Mesothelial cell of epicardium (in vitro differentiated cells): ENCODE measurements at places on chromosomes 6 and 20.
A peak's percentile ranks its signal among the peaks of the same experiment; 100 is the strongest.

GRCh38 chr6:96116674-96117073 is 100.9 kb downstream of the FUT9 start:
- DNase-seq = no peak

DNA sequence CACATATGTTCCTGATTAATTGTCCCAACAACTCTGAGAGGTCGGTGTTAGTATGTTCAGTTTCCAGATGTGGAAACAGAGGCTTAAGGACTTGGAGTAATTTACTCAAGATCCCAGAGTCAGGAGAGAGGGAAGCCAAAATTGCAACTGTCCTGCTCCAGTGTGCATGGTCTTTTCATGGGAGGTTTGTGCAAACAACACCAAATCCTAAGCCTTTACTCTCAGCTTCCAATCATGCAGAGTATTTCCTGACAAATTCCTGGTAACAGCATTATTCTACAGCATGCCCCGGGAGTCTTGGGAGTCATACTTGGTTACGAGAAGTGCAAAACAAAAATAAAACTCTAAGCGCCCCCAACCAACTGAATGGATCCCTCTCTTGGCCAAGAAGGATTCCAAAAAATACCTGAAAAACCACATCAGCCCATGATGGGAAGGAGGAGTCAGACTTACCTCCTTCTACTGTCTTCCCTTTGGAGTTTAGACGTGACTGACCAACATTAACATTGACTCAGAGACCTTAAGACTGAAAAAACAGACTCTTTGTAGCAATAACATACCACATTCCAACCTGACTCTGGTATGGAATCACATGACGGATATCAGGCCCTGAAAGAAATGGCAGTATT is 30.8 kb upstream of the PPP1R3G start:
- no peak for DNase-seq

DNA sequence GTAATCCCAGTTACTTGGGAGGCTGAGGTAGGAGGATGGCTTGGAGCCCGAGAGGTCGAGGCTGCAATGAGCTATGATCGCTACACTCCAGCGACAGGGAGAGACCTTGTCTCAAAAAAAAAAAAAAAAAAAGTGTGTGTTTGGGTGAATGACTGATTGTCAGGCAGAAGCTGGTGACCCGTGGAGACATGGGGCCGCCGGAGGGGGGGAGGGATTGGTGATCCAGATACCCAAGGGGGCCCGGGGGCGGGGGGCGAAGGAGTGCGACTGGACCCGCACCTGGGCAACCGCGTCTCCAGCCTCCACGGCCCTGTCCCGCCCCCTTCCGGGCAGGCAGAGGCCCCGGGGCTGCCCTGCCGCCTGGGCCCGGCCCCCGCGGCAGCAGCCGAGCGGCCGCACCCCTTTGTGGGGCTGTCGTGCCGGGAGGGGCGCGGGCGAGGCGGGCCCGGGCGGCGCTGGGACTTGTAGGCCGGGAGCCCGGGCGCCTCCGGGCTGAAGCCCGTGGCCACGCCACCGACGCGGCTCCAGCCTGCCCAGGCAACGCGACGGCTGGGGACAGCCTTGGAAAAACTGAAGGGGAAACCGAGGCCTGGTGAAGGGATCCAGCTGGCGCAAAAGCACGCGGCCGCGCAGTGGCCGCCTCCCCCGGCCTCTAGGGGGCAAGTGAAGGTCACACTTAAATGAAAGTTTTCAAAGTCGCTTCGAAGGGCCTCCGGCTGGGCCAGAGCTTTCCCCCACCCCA is 2.1 kb upstream of the RBM38 start:
- no peak for DNase-seq

DNA sequence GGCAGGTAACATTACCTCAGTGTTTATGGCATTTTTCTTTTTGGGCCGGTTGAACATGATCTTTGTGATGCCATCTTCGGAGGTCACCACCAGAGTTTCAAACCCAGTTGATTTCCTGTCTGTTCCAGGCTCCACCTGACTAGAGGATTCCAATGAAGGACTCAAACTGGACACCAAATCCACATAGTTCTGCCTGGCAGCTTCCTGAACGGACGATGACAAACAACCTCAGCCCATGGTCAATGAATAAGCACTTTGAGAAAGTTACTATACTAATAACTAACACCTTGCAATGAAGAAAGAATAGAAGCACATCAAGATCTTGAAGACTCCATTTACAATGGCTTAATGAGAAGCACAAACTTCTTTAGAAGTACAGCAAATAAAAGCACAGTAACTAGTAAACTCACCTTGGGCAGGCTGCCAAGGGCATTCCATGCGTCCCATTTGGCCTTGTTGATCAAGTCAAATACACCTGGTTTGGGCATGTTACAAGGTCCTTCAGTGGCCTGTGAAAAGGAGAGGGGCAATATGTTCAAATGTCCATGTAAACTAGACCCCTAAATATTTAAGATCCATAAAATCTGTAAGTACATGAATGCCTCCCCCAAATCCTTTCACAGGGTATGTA is 4.9 kb downstream of the ECI2 start:
- no peak for DNase-seq

- peak; percentile 5 for DNase-seq
Observed at GRCh38 chr6:170134471-170135440, 156.1 kb downstream of the DLL1 start.

- no peak for DNase-seq
Observed at GRCh38 chr20:35525639-35526038, 3.8 kb downstream of the C20orf173 start.

DNA sequence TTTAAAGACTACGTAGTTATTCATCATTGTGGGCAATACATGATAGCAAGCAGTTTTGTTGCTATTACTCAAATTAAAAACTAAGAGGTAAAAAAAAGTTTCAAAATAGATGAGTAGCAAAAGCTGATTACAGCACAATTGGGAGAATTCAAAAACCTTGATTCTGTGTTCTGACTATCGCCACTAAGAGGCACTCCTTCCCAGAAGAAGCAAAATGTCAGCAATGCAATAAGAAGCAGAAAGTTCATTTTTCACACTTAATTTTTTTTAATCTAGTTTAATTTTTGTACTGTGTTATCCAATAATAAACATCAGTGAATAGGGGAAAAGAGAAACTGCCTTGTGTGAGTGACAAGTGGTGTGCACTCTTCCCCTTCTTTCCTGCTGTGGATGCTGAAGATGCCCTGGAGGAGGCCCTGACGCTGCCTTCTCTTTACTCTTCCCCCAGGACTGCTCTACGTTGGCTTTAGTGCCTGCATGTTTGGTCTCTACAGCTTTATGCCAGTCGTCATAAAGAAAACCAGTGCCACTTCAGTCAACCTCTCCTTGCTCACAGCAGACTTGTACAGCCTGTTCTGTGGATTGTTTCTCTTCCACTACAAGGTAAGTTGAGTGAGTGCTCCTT is 263.2 kb upstream of the PLN start:
- no peak for DNase-seq

- no peak for DNase-seq
Observed at GRCh38 chr6:19968201-19968600, 131.0 kb downstream of the ID4 start.

GRCh38 chr6:16425881-16426615 is 187.7 kb downstream of the GMPR start:
- no peak for DNase-seq

- DNase-seq = no peak
Observed at GRCh38 chr6:40585651-40586269, 1.4 kb downstream of the LRFN2 start.

DNA sequence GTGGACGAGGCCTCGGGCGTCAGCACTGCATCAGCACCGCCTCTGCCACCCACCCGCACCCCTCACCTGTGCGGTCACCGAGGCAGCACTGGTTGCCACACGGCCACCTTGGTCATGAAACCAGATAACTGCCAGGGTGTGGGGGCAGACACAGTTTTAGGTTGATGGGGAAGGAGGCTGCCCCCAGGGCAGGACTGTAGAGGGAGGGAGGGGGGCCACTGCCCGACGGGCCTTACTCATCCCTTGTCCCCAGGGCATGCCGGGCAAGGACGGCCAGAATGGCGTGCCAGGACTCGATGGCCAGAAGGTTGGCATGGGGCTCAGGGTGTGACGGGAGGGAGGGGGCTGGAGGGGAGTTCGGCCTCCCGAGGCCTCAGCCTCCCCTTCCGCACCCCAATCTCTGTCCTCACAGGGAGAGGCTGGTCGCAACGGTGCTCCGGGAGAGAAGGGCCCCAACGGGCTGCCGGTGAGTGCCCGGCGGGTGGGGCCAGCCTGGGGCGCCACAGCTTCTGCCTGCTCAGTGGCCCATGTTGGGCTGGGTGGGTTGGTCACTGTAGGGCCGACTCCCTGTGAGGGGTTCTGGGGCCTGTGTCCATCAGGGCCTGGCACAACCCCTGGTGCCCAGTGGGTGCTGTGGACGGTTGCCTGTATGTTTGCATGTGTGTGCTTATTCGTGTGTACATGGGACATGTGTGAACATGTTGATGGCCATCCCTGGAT is 11.8 kb downstream of the COL9A3 start:
- DNase-seq = no peak

DNA sequence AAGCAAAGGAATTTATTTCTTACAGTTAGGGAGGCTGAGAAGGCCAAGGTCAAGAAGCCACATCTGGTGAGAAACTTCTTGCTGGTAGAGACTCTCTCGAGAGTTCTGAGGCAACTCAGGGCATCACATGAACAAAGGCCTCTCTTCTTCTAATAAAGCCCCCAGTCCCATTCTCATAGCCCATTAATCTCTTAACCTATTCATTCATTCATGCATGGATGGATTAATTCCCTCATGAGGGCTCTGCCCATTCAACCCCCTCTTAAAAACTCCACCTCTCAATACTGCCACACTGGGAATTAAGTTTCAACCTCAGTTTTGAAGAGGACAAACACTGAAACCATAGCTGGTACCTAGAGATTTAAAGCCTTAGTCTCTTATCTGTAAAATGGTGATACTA is 217.9 kb upstream of the SPTLC3 start:
- no peak for DNase-seq

DNA sequence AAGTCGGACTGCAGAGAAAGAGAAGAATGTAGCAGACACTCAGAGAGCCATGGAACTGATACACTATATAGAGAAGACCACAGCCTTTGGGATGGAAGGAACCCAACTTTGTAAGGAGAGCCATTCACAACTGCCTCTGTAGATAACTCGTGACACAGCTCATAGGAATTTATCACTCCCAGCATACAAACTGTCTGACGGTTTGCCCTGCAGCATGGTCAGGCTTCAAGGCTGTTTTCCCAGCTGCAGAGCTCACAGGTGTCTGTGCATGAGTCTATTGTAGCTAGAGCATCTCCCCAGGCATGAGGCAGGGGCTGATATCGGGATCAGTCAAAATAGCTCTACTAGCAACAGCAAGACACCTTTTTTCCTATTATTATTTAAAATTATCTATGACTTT is 130.5 kb upstream of the DTNBP1 start:
- DNase-seq = no peak

GRCh38 chr6:13558718-13559117 is 15.7 kb upstream of the SIRT5 start:
- no peak for DNase-seq

- no peak for DNase-seq
Observed at GRCh38 chr20:2835331-2835796, 5.1 kb downstream of the PCED1A start.

DNA sequence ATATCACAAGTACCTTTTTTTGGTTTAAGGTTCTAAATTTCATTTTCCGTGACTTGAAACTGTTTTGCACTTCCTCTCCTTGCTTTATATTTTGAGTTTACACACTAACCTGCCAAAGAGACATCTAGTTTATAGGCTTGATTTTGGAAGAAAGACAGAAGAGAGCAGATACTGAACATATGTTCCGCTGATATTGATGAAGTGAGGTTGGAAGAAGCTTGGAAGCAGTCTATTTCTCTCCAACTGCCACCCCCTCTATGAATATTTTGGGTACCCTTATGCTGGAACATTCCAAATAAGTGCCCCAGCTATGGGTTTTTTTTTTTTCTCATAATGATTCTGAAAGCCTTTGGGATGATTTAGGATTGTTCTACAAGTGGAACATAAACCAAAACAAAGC is 150.6 kb downstream of the LAMA2 start:
- no peak for DNase-seq

DNA sequence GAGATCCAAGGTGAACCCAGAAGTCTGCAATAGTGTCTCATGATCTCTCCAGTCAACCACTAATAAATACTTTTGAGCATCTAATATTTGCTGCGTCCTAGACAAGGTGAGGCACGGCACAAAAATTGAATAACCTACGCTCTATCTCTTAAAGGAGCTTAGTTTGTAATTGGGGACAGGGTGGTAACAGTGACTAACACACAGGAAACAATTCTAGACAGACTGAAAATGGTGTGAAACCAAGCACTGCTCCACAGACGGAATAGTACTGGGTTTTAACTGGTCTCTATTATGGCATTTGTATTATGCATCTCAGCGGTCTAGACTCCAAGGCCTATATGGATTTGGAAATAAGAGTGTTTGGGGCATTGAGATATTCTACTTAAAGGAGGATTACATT is 120.1 kb downstream of the CLIC5 start:
- DNase-seq = no peak

DNA sequence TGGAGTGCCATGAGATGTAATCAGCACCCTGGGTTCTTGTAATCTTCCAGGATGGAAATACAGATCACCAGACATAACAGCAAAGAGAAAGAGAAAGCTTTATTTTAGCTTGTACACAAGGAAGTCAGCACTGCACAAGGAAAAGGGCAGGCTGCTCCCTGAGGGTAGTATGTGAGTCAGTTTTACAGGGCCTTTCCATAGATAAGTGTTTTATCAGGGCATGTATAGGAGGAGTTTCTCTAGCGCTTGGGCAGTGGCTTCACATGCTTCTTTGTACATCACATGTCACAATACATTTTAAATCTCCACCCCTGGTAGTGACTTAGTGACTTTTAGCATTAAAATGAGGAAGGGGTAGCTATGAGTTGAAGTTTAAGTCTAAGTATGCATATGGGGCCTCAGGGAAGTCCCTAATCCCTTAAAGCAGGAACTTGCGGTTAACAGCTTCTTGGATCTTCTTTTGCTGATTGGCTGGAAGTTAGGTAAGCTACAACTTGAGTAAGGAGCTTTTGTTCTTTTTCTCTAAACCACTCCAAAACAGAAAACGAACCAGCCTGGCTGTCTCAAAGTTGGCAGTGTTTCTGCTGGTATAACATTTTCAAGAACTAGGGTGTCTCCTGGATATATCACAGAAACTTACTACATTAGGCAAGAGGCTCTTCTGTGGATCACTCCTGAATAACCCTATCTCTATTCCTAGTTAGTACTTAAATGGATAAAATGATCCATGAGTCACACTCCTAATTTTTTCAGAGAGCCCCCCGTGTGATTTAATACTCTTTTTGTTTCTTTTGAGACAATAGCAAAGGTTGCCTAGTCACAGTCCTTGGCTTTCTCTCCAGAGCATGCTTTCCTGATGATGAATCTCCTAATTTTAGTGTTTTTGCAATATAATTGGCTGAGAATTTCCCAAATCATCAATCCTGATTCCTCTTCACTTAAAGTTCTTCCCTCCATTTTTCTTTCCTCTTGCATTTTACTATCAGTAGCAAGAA is 60.2 kb downstream of the MRAP2 start:
- no peak for DNase-seq
